Activated T-helper 1 cell treated with anti-CD3 and anti-CD28 coated beads, Interleukin-12 subunit alpha, Interleukin-12 subunit beta, Interleukin-2, Interleukin-4 antibody, amounts not matched to agents 30 ng/mL and 10 ng/mL and 1 ng/mL, durations not matched to agents 14 hours and 24 hours and 36 hours (primary cell): ENCODE measurements at places on chromosomes 16 and 17.

- H3K36me3 ChIP-seq, result peaks cover 32% of the 10 kb centered on the region
- H3K4me1 ChIP-seq, result peaks cover 63% of the 10 kb centered on the region
- DNase-seq, result no peak
- H3K27me3 ChIP-seq, result no peaks in the 10 kb centered on the region
- peak overlapping the region; percentile 23 for H3K27ac ChIP-seq
These were observed 7.2 kb upstream of the LIMD2 start for GRCh38 chr17:63707151-63707550.

GRCh38 chr16:16071631-16072244, 122.3 kb downstream of the ABCC1 start:
- H3K27me3 ChIP-seq, result no peaks in the 10 kb centered on the region
- no peak for DNase-seq
- peaks cover 47% of the 10 kb centered on the region for H3K36me3 ChIP-seq
- H3K4me3 ChIP-seq, result no peak overlapping the region

DNA sequence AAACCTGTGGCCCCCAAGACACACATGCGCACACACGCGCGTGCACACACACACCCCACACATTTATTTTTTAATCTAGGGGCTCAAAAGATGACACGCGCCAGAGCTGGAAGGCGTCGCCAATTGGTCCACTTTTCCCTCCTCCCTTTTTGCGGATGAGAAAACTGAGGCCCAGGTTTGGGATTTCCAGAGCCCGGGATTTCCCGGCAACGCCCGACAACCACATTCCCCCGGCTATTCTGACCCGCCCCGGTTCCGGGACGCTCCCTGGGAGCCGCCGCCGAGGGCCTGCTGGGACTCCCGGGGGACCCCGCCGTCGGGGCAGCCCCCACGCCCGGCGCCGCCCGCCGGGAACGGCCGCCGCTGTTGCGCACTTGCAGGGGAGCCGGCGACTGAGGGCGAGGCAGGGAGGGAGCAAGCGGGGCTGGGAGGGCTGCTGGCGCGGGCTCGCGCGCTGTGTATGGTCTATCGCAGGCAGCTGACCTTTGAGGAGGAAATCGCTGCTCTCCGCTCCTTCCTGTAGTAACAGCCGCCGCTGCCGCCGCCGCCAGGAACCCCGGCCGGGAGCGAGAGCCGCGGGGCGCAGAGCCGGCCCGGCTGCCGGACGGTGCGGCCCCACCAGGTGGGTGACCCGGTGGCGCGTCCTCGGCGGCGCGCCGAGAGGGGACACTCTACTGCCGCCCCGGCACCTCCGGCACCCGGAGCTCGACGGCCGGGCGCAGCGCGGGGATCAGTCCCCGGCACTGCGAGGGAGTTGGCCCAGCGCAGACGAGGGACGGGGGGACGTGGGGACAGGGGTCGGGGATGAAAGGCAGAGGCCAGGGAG, at the start of gene STAT5A:
TSS of gene STAT5A (plus strand) at position 522 of the 826 bp plus-strand sequence. CDS start 914 bp downstream, outside the sequence.
- peak within 1 kb of the TSS; percentile 98 for H3K4me3 ChIP-seq
- peak within 1 kb of the TSS; percentile 93 for H3K27ac ChIP-seq
- no peaks in the 10 kb centered on the region for H3K27me3 ChIP-seq
- peaks cover 35% of the 10 kb centered on the region for H3K36me3 ChIP-seq
- H3K4me1 ChIP-seq, result peaks cover 68% of the 10 kb centered on the region

DNA sequence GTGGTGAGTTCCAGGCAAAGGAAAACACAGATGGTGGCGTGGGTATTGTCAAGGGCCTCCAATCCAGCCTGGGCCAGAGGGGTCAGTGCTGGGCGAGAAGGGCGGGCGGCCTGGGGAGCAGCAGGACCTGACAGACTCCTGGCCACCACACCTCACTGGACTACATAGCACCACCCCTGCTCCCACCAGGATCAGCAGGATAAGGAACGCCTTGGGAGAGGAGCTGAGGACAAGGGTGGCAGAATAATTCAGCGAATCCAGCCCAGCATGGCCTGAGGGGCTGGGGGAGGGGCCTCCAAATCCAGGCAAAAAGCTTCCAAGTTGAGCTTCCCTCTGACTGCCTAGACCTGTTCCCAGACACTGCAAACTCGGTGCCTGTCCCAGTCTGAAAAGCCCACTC, 6.5 kb downstream of the DLX4 start:
- H3K36me3 ChIP-seq, result no peaks in the 10 kb centered on the region
- no peak overlapping the region for H3K4me3 ChIP-seq
- DNase-seq, result no peak
- H3K4me1 ChIP-seq, result peaks cover 3% of the 10 kb centered on the region
- H3K27ac ChIP-seq, result no peak overlapping the region

DNA sequence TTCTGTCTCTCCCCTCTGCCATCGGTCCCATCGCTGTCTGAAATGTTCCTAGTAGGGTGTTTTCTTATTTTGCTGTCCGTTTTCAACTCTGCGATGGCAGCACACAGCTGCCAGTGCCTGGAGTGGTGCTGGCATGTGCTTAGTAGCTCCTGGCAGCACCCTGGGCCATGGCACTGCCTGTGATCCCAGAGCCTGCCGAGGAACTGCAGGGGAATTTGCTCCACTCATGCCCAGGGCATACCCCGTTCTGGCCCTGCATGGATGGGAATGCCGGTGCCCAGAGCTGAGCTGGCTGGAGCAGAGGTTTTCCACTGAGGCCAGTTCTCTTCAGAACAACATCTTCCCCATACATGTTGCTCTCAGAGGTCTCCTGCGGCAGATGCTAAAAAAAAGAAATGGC, 43.1 kb downstream of the GPT2 start:
- peaks cover 10% of the 10 kb centered on the region for H3K36me3 ChIP-seq
- H3K27ac ChIP-seq, result no peak overlapping the region
- no peak for DNase-seq

DNA sequence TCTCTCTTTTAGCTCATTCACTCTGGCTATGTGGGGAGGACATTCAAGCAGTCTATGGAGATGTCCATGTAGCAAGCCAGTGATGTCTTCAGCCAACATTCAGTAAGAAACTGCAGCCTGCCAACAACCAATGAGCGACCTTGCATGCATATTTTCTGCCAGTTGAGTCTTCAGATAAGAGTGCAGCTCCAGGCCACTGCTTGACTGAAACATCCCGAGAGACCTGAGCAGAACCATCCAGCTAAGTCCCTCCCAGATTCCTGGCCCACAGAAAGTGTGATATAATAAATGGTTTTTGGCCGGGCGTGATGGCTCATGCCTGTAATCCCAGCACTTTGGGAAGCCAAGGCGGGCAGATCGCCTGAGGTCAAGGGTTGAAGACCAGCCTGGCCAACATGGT, 10.5 kb upstream of the C17orf58 start:
- H3K4me1 ChIP-seq, result peaks cover 6% of the 10 kb centered on the region
- H3K4me3 ChIP-seq, result no peak overlapping the region
- no peak for DNase-seq

DNA sequence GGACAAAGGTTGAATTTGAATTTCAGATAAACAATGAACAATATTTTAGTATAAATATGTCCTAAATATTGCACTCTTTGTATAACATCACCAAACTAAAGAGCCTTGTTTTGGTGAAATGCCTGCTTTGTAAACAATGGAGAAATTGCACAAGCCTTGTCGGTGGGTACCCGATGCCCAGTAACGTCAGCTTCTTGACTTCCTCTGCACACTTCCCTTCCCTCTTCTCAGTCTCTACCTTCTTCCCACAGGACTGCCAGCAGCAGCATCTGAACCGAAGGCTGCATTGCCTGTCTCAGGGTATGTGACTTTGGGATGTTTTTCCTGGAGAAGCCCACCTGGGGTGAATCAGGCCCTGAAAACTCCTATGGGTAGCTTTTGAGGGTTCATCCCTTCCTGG, 113.9 kb downstream of the UTP18 start:
- H3K4me1 ChIP-seq, result peaks cover 8% of the 10 kb centered on the region
- peaks cover 1% of the 10 kb centered on the region for H3K27me3 ChIP-seq
- DNase-seq, result no peak
- H3K36me3 ChIP-seq, result no peaks in the 10 kb centered on the region

DNA sequence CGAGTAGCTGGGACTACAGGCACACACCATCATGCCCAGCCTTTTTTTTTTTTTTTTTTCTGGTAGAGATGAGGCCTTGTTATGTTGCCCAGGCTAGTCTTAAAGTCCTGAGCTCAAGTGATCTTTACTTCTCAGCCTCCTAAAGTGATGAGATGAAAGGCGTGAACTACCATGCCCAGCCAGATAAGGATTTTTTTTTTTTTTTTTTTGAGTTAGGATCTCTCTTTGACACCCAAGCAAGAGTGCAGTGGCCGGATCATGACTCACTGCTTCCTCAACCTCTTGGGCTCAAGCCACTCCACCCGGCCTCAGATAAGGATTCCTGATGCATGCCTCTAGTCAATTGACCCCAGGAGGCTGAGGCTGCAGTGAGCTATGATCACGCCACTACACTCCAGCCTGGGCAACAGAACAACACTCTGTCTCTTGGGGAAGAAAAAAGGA, 11.2 kb upstream of the PLEKHG4 start:
- DNase-seq, result no peak
- no peaks in the 10 kb centered on the region for H3K27me3 ChIP-seq
- no peaks in the 10 kb centered on the region for H3K4me1 ChIP-seq
- H3K36me3 ChIP-seq, result no peaks in the 10 kb centered on the region
- H3K27ac ChIP-seq, result no peak overlapping the region

GRCh38 chr17:58534901-58535421, 20.5 kb upstream of the MTMR4 start:
- peaks cover 41% of the 10 kb centered on the region for H3K27me3 ChIP-seq
- H3K27ac ChIP-seq, result no peak overlapping the region
- H3K4me3 ChIP-seq, result no peak overlapping the region
- H3K4me1 ChIP-seq, result no peaks in the 10 kb centered on the region
- DNase-seq, result no peak
- H3K36me3 ChIP-seq, result no peaks in the 10 kb centered on the region

GRCh38 chr17:75707079-75707571, 14.1 kb upstream of the ITGB4 start:
- H3K4me1 ChIP-seq, result no peaks in the 10 kb centered on the region
- H3K4me3 ChIP-seq, result no peak overlapping the region
- DNase-seq, result no peak
- no peaks in the 10 kb centered on the region for H3K27me3 ChIP-seq
- peaks cover 25% of the 10 kb centered on the region for H3K36me3 ChIP-seq
